ENCODE measurements at places on chromosomes 3 and 15.
A peak's percentile ranks its signal among the peaks of the same experiment; 100 is the strongest.

DNA sequence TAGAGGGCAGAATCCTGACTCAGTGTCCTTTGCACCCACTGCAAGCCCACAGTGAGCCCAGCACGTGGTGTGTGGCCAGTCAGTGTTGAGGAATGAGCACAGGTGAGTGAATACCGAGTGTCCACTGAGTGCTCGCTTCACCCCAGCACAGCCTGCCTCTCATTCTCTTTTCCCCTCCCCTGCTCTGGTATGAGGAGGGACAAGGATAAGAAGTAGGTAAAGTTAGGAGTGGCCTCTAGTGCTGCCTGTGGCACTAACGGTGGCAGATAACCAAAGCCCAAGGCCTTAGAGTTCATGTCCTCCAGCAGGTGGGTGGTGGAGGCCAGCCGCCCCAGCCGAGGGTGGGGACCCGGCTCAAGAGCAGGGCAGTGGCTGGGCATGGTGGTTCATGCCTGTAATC, 38.0 kb downstream of the PRKCD start:
- DNase-seq: no peak

- peak; percentile 68 for DNase-seq
These were observed 28.8 kb downstream of the TMED3 start for GRCh38 chr15:79339588-79340314.

DNA sequence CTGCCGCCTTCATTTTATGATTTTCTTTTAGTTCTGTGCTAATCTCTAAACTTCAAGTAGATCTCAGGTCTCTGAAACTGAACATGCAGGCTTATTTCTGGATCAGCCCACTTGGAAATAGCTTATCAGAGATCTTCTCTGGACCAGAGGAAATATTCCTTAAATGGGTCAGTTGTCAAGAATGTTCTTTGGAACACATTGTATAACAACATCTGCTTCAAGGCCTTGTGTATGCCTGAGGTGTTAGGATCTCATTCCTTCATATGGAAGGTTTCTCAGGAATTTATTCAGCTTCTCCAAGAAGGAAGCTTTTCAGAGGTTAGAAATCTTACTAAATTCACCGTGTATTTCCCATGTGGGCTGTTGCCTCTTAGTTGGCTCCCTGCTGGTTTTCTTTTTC, 47.4 kb downstream of the SYN2 start:
- no peak for DNase-seq

GRCh38 chr15:66023311-66023972, 154.2 kb downstream of the RAB11A start:
- DNase-seq: no peak

DNA sequence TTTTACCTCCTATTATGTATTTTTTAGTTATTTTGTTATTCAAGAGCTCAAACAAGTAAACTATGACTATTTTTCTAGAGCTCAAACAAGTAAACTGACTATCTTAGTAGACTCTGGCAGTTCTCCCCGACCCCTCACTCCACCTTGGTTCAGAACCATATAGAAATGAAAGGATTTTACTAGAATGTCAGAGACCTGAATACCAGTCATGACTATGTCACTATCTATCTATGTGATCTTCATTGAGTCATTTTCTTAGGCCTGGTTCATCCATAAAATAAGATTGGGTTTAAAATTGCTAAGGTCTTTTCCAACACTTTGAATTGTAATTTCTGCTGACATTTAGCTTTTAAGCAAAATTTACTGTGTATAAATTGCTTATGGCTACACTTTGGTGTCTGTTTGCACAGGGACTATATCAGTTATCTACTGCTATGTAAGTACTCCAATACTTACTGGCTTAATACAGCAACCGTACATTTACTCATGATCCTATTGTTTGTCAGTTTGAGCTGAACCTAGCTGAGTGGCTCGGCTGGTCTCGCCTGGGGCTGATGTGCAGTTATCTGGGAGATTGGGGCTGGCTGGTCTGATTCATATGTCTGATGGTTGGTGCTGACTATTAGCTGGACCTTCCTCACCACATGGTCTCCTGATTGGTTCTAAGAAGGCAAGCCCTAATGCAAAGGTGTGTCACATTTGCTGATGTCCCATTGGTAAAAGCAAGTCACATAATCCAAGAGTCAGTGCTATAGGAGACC, 37.0 kb downstream of the RASA2 start:
- DNase-seq: no peak

DNA sequence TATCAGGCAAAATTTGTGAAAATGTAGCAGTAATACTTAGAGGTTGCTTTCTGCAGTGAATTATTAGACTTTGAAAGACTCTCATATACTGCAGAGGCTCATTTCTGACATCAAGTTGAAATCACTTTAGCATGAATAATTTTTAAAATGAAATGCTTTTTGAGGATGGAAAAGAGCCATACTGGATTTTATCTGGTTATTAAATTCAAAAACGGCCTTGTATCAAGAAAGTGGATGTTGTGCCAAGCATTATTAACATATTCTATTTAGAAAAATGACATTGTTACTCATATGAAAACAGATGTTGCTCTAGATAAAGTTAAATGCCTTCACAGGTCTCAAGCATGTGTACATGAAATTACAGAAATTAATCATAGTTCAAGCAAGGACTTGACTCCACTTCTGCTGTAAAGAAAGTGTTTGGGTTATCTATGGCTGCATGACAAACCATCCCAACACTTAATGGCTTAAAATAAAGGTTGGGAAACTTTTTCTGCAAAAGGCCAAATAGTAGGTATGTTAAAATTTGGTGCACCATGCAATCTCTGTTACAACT, 64.5 kb upstream of the ZNF280D start:
- no peak for DNase-seq

DNA sequence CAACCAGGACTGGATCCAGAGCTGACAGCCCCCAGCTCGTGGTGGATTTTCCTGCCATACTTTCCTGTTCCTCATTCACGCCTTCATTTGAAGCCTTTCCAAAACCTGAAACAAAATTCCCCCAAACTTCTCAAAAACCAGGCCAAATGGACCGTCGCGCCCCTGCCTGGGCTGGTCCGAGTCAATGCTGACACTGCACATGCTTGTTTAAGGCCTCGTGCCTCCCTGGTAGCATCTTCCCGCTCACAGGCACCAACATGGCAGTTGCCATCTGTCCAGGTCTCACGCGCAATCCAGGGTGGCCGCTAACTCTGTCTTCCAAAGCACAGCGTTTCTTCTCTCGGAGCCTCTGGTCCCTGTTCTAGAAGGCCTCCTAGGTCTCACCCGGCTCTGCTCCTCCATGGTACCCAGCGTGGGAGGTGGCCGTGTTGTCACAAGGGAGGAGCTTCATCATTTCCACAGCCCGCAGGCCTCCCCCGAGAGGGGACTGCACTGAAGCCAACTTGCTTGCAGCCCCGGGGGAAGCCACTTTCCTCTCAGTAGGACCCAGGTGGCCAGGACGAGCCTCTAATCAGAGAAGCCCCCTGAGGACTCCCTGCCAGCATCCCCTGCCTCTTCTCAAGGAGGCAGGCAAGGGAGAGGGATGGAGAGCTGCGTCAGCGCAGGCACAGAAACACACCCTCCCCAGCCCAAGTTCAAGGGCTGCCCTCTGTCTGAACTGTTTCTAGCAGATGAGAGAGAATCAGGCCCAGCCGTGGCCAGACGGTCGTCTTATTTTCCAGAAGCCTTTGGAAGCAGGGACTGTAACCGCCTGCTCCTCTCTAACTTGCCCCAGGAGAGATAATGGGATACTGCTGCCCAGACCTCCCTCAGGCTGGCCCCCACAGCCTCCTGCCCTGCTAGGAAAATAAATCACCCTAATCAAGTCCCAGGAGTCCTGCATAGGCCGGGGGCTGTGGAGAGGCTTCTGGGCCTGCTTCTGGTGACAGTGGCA, 152.8 kb upstream of the TLE3 start:
- DNase-seq: no peak

Measured in NAMALWA (cell line).